ENCODE measurements at places on chromosomes 13 and 19.

DNA sequence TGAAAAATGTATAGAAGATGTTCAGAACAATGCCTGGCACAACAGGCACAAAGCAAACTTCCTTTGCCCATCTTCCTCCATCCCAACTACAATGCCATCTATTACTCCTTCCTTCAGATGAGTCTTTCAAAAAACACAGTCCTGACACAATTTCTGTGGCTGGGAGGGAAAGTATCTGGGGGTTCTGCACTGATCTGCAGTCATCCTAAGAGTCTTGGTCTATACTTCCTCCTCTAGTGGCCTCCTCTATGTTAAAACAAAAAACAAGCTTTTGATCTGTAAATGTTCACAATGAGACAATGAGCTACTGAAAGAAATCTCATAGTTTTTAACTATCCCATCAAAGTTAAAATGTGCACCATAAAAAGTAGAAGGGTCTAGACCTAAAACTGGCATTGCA lies 44.8 kb downstream of the USP12 start:
- peak; percentile 13 for DNase-seq

DNA sequence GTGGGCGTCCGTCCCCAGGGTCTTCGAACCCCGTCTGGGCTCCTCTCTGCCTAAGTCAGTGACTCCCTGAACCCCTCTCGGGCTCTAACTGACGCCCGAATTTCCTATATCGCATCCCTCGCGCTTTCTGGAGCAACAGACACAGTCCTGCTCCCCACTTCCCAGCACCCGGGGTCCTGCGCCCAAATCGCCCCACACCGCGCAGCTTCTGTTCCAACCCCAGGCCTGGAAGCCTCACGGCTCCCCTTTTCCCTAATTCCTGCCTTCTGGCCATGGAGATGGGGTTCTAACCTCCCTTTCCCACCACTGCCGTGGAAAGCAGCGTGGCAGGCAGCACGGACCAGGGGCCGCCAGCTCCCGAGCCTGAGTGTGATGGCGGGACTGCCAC lies 1.6 kb upstream of the GRTP1 start:
- DNase-seq = no peak

- DNase-seq = no peak
These were observed 981.8 kb downstream of the SLITRK1 start for GRCh38 chr13:82900453-82900852.

DNA sequence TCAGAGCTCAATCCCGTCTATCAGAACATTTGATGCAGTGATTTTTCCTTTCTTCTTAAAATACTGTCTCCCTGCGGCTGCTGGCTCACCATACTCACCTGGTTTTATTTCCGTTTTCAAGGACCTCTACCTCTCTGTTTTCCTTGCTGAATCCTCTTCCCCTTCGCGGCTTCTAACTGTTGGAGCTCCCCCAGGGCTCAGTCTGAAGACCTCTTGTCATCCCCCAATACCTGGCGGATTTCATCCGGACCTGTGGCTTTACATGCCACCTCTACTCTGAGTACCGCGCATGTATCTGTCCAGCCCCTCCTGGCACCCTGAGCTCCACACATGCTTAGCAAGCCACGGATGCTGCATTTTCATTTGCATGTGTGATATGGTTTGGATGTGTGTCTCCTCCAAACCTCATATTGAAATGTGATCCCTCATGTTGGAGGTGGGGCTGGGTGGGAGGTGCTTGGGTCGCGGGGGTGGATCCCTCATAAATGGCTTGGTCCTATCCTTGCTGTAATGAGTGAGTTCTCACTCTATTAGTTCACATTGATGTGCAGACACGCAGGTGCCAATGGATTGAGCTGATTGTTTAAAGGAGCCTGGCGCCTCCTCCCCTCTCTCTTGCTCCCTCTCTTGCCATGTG lies 106.2 kb upstream of the LSM14A start:
- DNase-seq = no peak

DNA sequence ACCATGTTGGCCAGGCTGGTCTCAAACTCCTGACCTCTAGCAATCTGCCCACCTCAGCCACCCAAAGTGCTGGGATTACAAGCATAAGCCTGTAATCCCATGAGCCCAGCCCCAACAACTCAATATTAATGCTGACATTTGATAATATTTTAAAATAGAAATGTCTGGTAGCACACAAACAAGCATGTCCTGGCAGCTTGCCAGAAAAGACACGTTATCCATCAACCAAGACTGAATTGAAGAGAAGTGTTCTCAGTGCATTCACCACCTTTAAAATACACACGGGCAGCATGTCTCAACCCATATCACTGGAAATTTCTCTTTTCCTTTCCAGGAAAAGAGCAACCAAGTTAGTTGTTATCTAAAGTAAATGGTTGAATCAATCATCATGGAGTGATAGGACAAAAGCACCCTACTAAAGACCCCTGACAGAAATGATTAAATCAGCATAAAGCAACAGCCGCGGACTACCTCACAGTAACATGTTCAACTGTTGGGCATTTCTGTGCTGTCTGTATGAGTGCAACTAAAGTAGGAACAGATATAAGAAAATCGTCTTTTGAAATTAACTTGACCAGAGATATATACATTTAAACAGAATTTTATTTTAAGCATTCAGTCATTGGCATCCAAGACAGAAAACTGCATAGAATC lies 25.0 kb downstream of the LHFPL6 start:
- DNase-seq = no peak

DNA sequence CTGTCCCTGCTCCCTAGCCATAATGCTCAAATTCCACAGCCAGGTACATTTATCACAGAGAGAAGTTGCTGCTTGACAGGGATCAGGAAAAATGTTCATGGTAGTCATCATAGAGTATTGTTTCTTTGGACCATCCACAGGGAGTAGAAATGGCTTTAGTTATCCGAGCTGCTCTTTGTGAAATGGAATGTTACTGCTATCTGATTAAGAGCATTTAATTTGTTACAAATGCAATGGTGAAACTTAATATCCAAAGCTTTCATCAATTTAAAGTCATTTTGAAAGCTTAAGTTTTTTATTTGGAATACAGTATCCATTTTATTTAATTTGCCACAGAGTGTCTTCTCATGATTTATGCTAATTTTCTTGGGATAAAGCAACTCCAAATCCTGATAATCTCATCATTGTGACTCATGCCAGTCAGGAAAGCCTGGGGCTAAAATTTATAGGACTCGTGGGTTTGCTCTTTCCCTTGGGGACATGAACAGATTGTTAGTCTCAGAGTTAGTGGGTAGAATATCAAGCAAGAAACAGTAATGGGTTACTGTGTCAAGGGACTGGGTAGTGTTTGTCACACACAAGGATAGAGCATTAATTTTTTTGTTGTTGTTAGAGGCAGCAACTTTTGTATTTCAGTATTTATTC lies 59.8 kb downstream of the SCEL start:
- no peak for DNase-seq

DNA sequence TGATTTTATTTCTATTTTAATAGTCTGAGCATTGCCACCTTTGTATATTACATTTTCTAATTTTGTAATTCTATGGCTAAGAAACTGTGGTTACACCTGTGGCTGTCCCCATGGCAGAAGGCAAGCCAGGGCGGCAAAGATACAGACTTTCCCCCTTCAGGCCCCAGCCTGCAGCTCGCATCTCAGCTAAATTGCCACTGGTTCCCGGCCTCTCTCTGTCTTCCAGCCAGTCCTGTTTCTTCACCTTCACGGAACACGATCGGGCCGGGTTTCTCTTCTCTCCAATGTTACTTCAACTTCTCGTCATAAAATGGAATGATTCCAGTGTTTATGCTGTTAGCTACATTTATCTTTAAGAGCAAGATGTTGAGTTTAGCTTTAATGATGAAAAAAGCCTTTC lies 124.5 kb upstream of the ZNF507 start:
- DNase-seq = no peak

- no peak for DNase-seq
These were observed 8.0 kb downstream of the LENG1 start for GRCh38 chr19:54151362-54152035.

GRCh38 chr13:45705918-45706317 lies 3.8 kb downstream of the CBY2 start:
- no peak for DNase-seq

DNA sequence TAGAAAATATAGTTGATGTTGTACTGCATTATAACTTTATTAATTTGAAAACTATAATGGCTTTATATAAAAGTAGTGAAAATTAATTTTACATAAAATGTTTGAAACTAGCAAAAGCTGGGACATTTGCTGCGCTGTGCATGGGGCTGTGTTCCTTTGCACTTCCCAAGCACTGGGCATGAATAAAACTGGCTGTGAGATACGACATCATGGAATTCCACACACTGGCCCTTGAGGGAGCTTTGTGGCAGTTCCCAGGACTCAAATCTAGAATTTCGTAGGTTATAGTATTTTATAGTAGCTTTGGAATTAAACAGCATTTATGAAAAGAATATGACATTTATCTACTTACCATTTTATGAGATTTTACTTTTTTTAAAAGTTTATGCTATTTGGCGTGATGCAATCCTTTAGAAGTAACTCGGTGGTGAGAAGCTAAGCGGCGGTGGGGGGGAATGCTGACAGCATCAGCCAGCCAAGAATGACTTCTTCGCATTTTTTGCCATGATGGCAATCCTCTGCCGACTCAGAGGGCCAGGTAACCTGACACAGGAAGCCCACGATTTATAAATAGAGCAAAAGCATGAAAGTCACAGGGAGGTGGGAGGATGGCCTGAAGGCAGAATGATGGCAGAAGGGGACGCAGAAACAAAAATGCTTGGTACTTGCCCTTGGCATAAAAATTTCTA lies 553.5 kb downstream of the MYO16 start:
- DNase-seq = no peak

DNA sequence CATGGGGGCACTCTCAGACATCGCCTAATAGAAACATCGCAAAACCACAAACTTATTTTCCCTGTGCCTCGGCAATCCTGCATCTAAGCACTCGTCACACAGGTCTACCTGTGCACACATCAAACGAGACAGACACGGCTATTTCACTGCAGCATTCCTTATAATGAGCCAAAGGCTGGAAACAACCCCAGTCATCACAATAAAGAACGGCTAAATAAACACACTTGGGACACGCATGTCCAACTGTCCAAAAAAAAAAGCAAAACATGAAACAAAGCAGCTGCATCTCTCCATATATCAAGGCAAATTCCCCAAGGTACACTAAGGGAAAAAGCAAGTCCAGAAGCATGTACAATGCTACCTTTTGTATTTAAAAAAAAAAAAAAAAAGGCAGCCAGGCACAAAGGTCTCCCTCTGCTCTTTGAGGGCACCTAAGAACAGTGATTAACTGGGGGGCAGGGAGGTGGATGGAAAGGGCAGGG lies 27.2 kb upstream of the CCNP start:
- DNase-seq = no peak

DNA sequence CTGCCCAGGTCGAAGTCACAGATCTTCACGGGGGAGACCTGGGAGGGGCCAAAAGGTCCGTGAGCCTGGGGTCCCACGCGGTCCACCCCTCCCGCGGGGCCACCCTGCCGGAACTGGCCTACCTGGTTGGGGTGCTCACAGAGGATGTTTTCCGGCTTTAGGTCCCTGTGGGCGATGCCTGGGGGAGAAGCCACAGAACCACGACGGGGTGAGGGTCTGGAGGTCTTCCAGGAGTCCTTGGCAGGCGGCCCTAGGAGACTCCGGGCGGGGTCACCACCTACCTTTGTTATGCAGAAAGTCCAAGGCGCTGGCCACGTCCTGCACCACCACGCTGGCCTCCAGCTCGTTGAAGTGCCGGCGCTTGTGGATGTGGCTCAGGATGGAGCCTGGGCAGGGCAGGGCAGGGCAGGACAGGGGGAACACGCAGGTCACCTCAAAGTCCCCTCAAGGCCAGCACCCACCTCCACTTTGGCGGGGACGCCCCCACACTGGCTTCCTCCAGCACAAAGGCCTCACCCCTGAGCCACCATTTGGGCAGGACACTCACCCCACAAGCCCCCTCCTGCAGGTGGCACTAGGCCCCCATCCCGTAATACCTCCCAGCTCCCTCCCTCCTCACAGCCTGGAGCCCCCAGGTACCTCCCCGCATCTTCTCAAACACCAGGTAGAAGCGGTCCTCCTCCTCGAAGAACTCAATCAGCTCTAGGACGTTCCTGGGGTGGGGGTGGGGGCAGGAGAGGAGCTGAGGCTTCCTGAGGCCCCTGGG lies 8.4 kb downstream of the MKNK2 start:
- no peak for DNase-seq

GRCh38 chr13:62879071-62879470 lies 1463.4 kb upstream of the PCDH20 start:
- DNase-seq = no peak

DNA sequence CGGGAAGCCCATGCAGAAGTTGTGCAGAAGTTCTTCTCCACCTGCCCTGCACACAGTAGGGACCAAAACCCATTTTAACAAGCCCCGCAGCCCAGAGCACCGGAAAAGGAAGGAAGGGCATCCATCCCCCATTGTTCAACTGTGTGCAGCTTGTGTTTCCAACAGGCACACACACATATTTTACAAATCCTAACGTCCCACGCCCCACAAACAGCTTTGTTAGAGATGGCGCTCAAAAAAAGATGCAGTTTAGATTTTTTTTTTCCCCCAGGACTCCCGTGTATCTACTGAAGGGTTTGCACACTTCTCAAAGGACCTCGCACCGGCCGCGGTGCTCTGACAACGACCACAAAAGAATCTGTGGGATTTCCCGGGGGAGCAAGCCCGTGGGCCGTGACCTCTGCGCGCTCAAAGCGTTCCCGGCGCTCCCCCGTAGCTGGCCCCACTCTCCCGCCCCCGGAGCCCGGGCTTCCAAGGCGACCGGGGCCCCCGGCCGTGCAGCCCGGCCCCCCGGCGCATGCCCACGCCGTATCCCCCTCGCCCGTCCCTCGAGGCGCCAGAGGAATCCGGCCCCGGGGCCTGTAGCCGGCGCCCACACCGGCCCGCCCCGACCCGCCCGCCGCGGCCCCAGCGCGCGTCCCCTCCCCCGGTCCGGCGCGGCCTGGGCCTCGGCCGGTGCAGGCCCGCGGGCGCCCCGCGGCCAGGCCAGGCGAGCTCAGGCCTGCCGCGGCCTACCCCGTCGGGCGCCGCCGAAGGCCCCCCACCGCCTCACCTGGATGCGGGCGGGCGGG lies 523 bp downstream of the ELAVL1 start:
- DNase-seq = peak; percentile 51

DNA sequence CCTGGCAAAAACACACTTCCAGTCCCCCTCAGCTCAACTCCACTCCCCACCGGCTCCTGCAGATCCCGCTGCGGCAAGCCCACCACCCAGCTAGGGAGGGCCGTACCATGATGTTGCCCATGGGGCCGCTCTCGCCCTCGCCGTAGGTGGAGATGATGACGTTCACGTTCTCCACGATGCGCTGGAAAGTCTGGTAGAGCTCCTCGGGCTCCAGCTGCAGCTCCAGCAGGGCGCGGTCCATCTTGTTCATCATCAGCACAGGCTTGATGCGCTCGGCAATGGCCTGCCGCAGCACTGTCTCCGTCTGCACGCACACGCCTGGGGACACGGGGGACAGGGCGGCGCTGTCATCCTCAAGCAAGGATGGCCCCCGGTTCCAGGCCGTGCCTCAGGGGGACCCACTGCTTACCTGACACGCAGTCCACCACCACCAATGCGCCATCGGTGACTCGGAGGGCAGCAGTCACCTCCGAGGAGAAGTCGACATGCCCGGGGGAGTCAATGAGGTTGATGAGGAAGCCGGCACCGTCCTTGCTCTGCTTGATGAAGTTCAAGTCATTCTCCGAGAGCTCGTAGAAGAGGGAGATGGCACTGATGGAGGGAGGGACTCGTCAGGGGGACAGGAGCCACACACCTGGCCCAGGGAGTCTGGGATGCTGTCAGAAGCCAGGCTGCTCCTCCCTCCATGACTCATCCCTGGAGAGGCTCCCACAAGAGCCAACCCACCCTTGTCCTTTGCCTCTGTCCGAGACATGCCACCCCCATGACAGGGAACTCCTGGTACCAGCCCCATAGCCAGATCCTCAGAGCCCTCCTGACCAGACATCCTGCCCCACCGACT lies 2.3 kb downstream of the EEF2 start:
- DNase-seq = peak; percentile 42

GRCh38 chr19:17909003-17909732 lies 23.6 kb upstream of the CCDC124 start:
- no peak for DNase-seq

Measured in B cell (primary cell).